DMS153 (cell line): ENCODE measurements at places on chromosomes 11 and 22.

- DNase-seq, result no peak
Measured at GRCh38 chr11:63672936-63673539, 1.9 kb upstream of the ATL3 start.

DNA sequence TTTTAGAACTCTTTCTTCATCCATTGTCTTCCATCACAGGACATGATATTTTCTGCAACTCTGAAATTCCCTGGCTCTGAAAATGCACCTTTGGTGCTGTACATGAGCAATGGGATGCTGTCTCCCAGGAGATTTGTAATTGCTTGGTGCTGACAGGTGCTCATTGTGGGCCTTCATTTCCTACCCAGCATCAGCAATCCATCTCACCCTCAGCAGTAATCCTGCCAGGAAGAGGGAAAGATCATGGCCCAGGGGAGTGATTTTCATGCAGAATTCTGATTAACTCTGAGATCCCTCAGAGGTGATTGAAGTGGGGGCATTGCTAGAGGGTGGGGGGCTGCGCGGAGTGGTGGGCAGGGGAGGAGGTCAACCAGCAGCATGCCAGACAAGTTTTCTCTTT, 651.7 kb downstream of the NELL1 start:
- no peak for DNase-seq

GRCh38 chr11:69578167-69578566, 62.8 kb upstream of the CCND1 start:
- DNase-seq, result no peak

DNA sequence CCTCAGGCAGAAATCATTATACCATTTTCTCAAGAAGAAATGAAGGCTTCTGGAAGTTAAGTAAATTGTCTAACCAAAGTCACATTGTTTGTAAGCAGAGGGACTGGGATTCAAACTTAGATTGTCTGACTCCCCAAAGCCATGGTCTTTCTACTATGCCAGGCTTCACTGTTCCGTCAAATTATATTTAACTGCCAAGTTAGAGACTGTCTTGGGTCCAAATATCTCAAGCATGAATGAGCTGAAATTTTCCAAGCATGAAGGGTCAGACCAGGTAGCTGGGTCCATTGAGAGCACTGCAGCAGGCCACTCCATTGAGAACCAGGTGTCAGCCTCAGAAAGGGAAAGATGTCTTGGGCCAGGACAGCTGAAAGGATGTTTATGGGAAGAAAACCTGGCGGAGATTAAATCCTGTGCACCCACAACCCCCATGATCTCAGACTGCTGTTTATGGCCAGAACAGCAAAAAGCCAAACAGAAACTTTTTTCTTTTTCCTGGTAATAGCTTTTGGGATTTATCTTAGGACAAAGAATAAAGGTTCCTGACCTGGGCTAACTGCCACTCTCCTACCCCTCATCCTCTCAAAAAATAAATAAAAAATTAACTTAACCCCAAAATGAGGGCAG, 612.3 kb downstream of the INSC start:
- DNase-seq, result no peak

GRCh38 chr22:46203601-46203980, 46.5 kb downstream of the CDPF1 start:
- no peak for DNase-seq

GRCh38 chr22:39219071-39220039, 25.4 kb downstream of the PDGFB start:
- no peak for DNase-seq

DNA sequence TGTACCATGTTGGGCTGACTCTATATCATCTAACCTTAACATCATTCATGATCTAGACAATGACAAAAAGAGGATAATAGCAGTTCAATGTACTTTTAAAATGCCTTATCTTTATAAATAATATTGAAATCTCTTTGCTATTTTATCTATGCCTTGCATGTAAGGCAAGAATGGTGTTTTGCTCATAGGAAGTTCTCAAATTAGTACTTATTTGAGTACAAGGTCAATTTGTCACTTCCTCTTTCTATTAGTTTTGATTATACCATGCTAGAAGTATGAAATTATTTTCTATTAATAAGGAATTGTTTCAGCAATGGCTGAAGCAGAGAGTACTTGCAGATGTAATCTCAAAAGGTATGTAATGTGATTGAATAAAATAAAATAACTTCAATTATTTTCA, 1285.4 kb upstream of the TENM4 start:
- no peak for DNase-seq

GRCh38 chr11:115127790-115128189, 376.4 kb downstream of the CADM1 start:
- no peak for DNase-seq

GRCh38 chr11:129365816-129366215, 9.8 kb upstream of the BARX2 start:
- DNase-seq, result no peak

GRCh38 chr11:34161812-34162492, 56.5 kb downstream of the NAT10 start:
- no peak for DNase-seq

GRCh38 chr11:130426837-130427341, 1.5 kb downstream of the ADAMTS8 start:
- no peak for DNase-seq

- DNase-seq, result no peak
Measured at GRCh38 chr11:35354644-35355043, 64.7 kb downstream of the SLC1A2 start.

DNA sequence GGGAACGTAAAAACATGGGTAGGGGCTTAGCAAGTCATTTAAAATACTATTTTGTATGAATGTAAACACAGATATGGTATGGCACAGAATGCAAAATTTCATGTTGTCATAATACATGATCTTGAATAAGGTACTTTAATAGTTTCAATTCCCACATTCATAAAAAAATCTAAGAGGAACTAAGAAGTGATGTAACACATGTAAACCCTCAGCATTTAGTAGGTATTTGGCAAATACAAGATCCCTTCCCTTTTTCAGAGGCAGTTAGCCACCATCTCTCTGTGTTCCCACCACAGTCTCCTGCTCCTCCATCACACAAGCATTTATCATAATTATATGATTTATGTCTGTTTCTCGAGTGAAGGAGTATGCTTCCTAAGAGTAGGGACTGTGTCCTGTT, 251.8 kb downstream of the TENM4 start:
- no peak for DNase-seq

DNA sequence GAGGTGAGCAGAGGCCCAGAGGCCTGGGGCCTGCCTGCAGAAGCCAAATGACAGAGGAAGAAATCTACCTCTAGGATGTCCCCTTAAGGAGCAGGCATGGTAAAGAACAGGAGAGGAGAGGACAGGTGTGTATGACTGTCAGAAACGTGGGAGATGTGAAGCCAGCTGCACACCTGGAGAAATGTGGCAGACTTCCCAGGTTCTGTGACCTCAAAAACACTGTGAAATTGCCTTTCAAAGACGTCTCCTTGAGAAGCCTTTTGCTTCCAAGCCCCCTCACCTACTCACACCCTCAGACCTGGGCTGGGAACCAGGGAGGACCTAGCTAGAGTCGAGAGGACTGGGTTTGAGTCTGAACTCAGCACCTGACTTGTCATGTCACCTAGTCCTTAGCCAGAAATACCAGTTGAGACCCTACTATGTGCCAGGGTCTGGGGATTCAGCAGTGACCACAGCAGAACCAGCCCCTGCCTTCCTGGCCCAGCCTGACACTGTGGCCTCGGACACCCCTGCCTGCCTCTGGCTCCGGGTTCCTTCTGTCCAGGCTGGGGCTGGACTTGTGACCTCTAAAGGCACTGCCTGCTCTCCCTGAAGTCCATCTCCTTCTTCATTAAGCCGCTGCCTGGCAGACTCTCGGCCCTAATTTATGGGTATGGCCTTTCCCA, 5.6 kb downstream of the TPBGL start:
- no peak for DNase-seq

GRCh38 chr11:60240662-60241061, 2.3 kb downstream of the MS4A4E start:
- DNase-seq, result no peak

DNA sequence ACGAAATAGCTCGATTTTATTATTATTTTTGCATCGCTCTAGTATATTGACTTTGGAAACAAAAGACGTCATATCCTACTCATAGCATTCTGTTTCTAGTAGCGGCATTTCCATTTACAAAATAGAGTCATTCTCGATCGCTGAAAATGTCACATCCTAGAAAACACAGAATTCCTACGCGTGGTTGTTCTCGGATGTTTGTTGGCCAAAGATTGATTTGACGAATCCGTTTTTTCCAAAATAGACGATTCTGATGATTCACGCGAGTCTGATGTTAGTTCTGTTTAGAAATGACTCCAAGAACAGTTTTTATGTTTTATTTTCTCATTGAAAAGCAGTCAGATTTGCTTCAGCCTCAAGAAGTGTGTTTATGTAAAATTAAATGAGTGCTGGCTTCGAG, 47.6 kb downstream of the SMIM38 start:
- DNase-seq, result no peak

DNA sequence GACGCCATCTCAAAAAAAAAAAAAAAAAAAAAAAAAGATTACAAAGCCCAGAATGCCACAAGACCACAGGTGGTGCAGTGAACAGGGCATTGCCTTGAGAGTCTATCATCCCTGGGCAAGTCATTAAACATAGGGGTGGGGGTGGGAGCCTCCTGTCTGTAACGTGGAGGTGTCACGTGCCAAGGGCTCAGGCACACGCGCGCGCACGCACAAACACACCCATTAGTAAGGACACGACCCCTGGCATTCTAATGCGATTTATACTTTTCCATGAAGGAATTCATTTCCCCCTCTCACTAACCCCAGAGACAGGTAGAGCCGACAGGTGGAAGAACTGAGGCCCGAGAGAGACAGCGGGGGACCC, 5.8 kb upstream of the GCAT start:
- no peak for DNase-seq

GRCh38 chr11:117279711-117280376, 11.3 kb upstream of the BACE1-AS start:
- DNase-seq, result no peak

- no peak for DNase-seq
Measured at GRCh38 chr11:32280339-32280738, 155.0 kb downstream of the WT1 start.

DNA sequence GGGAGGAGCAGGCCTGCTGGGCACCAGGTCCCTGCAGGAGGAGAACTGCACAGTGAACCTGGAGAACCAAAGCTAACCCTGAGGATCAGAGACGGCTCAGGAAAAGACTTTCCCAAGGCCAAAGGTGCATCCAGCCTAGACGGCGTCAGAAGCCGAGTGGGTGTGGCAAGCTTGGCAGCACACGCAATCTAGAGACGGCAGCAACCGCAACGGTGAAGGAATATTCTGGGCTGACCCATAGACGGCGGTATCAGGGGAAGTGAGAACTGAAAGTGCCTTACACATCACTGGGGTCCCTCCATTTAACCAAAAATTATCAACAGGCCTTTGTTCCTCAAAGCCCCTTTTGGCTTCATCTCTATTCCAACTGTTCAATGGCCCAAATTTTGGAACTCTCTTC, 26.2 kb downstream of the SPATA19 start:
- no peak for DNase-seq

DNA sequence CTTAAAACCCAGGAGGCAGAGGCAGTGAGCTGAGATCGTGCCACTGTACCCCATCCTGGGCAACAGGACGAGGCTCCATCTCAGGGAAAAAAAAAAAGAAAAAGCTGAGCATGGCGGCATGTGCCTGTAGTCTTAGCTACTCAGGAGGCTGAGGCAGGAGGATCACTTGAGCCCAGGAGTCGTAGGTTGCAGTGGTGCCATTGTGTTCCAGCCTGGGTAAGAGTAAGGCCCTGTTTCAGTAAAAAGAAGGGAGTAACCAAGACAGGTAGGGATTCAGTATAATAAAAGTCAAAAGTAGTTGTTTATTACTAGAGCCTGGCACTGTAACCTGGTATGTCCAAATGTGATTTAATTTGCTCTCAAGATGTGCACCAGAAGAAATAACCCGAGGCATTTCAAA, 8.1 kb upstream of the RAB30 start:
- DNase-seq, result no peak

GRCh38 chr11:9815486-9816136, 151.7 kb downstream of the SWAP70 start:
- no peak for DNase-seq

DNA sequence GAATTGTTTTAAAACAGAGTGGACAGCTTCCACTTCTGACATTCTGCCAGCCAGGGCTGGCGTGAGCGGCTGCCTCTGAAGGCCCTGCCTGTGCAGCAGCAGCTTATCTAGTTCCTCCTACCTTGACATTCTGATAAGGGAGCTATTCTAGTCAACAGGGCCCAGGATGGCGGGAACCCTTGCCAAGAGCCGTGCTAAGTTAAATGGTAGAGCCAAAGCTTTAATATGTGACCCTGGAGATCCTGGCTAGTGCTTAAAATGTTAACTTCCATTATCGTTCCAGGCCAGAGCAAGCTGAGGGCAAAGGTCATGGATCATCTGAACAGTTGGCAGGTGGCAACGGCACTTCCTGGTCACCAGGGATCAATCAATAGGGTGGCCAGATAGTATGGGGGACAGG, 3.5 kb downstream of the KCNJ5 start:
- DNase-seq, result no peak

DNA sequence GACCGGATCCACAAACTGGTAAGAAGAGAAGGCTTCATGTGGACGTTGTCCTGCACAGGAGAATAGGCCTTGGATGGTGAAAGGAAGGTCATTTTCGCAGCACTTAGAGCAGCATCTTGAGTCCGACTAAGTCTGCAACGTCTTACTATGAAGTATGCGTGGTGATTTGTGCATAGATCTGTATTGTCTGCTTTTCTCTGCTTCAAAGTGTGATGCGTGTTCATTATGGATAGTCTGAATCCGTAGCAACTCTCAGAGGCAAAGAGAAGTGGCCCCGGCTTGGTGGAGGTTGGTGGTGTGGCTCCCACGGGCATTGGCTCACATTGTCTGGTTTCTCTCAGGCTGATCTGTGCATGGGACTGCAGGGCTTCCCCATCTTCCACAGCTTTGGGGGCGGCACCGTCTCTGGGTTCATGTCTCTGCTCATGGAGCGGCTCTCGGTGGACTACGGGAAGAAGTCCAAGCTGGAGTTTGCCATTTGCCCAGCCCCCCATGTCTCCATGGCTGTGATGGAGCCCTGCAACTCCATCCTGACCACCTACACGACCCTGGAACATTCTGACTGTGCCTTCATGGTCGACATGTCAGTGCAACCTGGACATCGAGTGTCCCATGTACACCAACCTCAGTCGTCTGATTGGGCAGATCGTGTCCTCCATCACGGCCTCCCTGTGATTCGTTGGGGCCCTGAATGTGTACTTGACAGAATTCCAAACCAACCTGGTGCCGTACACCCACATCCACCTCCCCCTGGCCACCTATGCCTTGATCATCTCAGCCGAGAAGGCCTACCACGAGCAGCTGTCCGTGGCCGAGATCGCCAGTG, 21.5 kb downstream of the LRRC74B start:
- DNase-seq, result no peak

DNA sequence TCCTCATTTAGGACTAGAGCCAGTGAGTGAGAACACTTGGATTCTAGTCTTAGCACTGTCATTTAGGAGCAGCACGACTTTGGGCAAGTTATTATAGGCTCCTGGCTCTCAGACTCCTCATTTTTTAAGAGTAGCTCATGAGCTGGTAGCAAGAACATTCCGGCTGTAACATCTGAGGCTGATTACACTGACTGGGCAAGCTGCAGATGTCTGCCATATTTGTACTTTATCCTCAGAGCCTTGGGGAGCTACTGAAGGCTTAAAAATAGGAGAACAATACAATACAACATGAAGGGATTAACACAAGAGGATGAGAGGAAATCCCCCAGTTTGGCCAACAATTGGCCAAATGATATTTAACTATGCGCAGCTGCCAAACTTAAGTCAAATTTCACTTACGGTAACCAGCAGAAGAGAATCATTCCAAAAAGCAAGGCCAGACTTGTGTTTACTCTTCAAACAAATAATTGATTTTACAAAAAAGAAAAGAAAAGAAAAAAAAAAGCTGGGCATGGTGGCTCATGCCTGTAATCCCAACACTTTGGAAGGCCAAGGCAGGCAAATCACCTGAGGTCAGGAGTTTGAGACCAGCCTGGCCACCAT, 113.1 kb upstream of the ARHGAP42 start:
- no peak for DNase-seq
